ENCODE measurements at places on chromosomes 1 and 21.

DNA sequence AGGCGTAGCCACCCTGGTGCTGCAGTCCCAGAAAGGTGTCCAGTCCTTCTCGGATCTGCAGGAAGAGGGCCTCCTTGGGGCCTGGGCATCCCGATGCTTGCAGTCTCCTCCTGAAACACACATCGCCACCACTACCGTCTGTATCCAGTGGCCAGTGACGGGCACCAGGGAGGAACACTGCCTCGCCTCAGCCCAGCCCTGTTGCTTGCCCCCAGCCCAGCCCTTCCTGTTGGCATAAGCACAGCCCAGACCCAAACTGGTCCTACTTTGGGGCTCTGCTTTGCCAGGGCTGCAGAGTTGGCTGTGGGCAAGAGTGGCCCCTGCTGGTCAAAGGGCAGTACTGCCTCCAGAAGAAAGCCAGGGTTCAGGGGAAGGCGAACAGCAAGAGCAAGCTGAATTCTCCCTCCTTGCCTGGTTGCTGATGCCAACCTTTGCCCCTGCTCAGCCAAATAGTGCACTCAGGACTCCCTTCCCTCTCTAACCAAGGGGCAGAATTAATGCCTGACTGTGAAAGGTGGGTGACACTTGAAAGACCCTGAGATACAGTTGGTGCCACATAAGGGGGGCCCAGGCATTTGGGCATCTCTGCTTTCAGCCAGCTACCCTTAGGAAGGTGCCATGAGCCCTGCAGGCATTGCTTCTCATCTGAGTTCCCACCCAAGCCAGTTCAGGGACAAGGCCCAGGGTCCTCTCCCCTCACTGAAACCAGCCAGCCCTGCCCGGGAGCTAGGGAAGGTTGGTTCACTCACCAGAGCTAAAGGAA lies 11.1 kb upstream of the ARHGEF2 start:
- DNase-seq, result peak; percentile 65

DNA sequence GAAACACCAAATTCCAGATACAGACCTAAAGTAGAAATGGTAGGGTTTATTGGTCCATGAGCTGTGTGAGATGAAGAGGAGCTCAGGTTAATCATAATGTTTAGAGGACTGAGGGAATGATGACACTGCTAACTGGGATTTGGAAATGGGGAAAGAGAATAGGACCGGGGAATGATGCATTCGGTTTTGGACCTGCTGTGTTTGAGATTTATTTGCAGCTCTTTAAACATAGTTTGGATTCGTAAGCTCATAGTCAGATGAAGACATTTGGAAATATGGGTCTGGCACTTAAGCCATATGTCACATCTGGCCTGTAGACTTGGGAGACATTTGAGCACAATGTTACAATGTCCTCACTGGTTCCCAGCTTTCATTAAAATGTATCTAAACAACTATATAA lies 127.9 kb upstream of the DUSP10 start:
- DNase-seq, result no peak

DNA sequence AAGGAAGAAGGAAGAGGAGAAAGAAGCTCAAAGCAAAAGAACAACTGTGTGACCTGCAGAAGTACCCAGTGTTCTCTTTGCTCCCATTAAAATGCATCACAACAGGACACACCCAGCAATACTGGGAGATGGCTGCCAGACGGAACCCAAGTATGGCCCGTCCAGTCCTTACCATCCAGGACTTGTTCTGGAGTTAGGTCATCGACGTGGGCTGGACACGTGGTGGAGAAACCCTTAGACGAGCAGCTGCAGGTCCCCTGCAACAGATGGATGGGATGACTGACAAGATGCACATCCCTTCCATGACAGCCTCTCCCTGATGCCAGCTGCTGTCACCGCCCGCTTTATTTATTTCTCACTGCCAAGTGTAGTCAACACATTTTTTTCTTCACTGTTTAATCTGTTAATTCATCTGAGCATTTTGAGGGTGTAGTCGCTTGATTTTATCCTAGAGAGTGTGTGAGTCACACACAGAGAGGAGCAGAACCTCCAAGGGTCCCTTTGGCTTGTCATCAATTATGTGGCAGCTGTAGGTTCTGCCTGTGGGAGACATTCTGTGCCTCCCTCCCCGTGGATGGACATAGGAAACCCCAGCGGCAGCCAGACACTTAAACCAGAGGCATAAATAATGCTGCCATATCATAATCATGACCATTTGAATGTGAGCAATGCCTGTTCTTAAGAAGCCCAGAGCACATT lies 80.9 kb downstream of the ABCA4 start:
- DNase-seq, result no peak

GRCh38 chr1:226337276-226337875 lies 28.4 kb upstream of the LIN9 start:
- no peak for DNase-seq

GRCh38 chr21:16496609-16497008 lies 766.8 kb downstream of the USP25 start:
- DNase-seq, result no peak

DNA sequence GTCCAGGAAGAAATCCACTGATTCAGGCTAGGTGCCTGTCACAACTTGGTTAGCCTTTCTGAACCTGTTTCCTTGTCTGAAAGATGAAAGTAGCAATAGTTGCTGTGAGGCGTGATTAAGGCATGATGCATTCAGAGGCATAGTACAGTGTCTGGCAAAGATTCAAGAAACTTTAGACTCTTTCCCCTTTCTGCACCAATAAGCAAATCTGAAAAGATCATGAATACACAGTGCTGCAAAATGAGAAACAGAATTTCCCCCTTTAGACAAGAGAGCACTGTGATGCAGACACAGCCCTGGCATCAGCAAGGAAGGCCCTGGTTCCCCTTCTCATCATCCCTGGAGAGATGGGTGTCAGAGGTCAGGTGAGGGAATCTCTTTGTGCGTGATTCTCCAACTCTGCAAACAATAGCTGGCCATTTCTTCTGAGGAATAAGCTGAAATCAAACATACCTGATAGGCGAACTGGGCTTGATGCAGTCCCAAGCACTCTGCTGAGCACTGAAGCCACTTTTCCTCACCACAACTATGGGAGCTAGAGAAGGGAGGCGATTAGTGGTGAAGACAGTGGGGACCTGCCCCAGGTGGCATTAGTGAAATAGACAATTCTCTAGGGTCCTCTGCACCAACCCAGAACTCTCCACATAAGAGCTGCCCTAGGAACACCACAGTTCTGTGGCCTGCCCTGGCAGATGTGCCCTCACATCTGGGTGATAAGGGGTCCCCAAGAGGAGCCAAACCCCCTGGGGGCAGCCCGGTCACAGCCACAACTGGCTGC lies 41.7 kb downstream of the ITPKB start:
- no peak for DNase-seq

DNA sequence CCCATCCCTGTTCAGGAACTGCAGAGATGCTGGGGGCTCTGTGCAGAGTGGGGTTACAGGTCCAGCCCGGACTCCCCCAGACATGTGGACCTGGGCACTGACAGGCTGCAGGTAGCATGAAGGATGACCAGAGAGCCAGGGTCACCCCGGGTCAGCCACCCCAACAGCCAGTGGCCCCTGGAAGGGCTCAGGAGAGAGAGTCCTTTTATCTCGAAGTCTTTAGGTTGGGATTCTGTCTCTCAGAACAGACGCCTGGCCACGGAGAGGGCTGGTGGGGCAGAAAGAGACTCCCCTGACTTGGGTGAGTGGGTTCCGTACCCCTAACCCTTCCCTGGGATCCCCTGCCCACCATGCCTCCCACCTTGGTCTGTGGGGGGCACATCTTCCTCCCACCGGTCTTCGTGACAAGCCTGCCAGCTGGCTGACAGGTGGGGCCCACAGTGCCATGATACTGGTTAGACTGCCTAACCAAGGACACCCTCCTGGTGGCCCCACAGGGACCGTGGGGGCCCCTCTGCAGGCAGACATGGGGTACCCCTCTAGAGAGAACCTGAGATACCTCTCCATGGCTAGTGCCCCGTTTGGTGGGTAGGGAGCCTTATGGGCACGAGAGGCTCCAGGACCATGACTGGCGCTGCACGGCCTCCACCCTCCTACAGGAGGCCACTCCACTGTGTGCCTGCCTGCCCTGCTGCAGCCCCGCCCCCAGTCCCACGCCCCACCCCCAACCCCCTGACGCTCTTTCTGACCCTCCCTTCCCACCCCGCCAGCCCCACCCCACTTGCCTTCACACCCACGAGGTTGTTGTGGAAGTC lies 24.2 kb downstream of the WNT9A start:
- DNase-seq, result no peak

DNA sequence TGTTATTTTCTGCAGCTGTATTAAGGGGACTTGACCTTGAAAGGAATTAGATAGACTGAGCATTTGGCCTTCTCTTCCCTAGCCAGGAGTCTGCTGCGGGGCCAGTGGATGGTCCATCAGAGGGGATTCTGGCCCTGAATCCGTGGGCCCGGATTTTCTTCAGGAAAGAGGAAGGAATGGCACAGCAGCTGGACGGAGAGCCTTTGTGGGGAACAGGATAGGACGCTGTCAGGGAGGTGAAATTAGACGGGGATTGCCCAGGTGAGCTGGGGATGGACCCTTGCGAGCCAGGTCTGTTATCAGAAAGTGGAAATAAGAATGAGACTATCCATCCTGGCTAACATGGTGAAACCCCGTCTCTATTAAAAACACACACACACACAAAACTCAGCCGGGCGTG lies 1.7 kb upstream of the C2CD2 start:
- DNase-seq, result no peak

GRCh38 chr1:44832056-44832705 lies 10.9 kb downstream of the PTCH2 start:
- no peak for DNase-seq

DNA sequence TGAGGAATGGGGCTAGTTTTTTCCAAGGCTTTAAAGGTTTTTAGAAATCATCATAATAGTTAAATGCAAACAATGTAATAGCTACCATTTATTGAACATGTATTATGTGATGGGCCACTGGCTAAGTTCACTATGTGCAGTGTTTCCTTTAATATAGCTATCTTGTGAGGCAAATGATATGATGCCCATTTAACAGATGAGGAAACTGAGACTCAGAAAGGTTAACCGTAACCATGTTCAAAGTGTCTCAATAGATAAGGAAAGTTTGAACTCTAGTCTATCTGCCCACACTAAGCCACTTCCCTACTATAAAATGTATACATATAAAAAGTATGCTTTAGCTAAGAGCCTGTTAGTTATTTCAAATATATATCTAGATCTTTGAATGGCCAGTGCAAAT lies 64.8 kb downstream of the GNG12 start:
- no peak for DNase-seq

DNA sequence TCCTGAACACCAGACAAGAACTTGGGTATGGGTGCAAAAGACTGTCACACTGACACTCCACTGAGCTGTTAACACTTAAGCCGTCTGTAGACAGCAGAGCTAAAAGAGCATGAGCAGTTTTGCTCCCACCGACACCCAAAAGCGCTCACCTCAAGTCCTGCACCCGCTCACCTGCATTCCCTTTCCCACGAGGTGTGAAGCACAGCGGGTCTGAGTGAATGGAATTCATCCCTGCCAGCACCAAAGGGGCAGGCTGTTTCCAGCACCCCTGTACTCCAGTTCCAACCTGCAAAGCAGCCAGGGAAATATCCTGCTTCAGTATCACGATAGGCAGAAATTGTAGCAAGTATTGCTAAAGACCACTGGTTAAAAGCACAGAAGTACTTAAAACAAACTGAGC lies 28.8 kb downstream of the KRTAP21-3 start:
- no peak for DNase-seq

DNA sequence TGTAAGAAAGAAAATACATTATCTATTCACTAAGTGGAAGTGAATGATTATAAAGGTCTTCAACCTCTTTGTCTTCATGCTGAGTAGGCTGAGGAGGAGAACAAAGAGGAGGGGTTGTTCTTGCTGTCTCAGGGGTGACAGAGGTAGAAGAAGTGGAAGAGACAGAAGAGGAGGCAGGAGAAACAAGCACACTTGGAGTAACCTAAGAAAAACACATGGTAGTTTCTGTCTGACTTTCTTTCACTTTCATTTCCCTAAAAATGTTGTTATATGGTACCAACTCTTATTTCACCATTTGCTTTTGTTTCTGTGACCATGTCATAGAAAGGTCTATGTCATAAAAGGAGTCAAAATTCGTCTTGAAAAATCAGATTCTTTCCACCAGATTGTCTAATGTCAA lies 696.6 kb upstream of the BRINP3 start:
- DNase-seq, result no peak

DNA sequence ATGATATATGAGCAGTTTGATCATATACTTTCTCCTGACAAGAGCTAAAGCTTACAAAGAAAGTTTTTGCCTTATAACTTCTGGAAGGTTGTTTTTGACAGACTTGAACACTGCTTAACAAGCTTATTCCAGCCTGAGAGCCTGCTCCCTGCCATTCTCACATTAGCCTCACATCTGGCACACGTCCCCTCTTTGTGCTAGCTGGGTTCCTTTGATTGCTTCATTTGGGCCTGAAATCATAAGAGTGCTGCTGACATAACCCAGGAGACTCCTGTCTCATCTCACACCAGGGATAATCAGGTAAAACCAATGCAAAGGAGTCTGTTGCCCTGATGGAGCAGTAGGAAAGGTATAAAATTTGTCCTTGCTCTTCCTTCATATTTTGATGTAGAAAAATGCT lies 1411.7 kb upstream of the B3GALT2 start:
- DNase-seq, result no peak

- no peak for DNase-seq
Observed at GRCh38 chr1:203516906-203517305, 23.0 kb downstream of the OPTC start.

- DNase-seq, result no peak
Observed at GRCh38 chr21:15421947-15422346, 307.8 kb upstream of the USP25 start.

- DNase-seq, result no peak
Observed at GRCh38 chr1:67013573-67013972, 40.4 kb downstream of the SLC35D1 start.

- no peak for DNase-seq
Observed at GRCh38 chr1:12626888-12627287, 8.9 kb upstream of the DHRS3 start.

DNA sequence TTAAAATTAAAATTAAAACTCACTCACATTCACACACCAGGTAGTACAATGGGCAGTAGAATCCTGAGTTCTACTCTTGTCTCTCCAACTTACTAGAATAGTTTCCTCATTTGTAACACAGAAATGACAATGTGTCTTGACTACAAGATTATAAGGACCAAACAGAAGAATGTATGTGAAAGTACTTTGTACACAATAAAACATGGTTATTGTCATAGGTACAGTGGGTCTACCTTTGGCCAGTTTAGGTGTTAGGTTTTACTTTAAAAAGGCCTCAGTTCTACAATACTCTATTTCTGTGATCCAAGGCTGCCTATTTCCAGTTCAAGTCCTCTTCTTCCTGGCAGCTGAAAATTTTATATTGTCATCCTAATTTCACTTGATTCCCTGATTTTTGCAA lies 50.2 kb downstream of the LUZP1 start:
- no peak for DNase-seq

GRCh38 chr21:31282095-31282709 lies 61.9 kb downstream of the TIAM1 start:
- no peak for DNase-seq

- DNase-seq, result no peak
Observed at GRCh38 chr1:66349242-66349641, 184.7 kb upstream of the SGIP1 start.

- no peak for DNase-seq
Observed at GRCh38 chr1:169849346-169850022, 44.2 kb downstream of the SCYL3 start.

GRCh38 chr1:209875515-209875914 lies 47.7 kb downstream of the UTP25 start:
- no peak for DNase-seq
